Renal pelvis (tissue), 12 donors: ENCODE measurements at places on chromosomes 2 and 18. TPM values are rescaled to one million over a fixed set of nuclear protein-coding genes. Genes with fewer than 3 reads are reported as not detected.

CFAP53 gene
- polyA plus RNA-seq: 4.1 TPM

KCNE4 gene
- 10.7 TPM for polyA plus RNA-seq

TMEM178A gene
- polyA plus RNA-seq: 93.3 TPM

- peak; percentile 3 for DNase-seq
These were observed 10.8 kb upstream of the ERMN start for GRCh38 chr2:157336137-157337010.

GRCh38 chr18:74266161-74266560 lies 25.6 kb downstream of the CYB5A start:
- no peak for DNase-seq

DNA sequence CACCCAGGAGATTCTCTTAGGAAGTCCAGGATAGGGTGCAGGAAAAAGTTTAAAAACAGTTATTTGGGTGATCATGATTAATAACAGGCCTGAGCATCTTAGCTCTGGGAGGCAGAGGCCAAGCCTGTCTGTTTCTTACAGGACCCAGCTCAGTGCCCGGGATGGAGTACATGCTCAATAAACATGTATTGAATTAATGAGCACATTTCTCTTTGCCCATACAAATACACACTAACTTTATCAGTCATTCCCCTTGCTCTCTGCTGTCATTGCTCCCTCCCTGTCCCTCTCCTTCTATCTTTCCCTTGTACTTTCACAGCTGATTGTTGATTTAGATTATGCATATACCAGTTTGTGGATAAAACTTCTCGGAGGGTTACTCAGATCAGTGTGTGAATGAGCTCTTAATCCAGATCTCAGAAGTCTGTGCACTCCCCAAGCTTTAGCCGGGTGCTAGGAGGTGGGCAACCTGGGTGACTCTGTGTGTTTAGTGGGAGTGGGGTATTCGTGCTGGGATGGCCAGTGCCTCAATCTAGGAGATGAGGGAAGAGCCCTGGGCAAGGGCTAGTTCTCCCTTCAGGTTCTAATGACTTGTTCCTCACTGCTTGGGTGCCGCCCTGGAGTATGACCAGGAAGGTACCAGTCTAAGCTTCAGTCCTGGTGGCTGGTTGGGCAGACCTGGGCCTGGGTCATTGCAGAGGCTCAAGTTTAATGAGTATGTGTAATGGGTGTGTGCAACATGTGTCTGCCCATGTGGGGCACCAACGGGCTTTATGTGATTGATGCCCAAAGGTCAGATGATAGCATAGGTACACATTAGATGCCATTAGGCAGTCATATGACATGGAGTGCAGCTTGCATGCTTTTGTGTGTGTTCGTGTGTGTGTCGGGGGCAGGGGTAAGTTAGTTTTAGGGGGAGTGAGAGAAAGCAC lies 10.6 kb downstream of the EMX1 start:
- DNase-seq: no peak

- DNase-seq: no peak
These were observed 9.5 kb downstream of the ALKAL2 start for GRCh38 chr2:278312-278926.

GRCh38 chr2:74742471-74742870 lies 88.4 kb downstream of the SEMA4F start:
- DNase-seq: no peak

GRCh38 chr2:149388120-149388816 lies 57.9 kb downstream of the LYPD6 start:
- no peak for DNase-seq

GRCh38 chr2:179302764-179303571 lies 38.3 kb upstream of the SESTD1 start:
- no peak for DNase-seq

GRCh38 chr2:15940661-15941480 lies 521 bp downstream of the MYCN start:
- DNase-seq: no peak

- DNase-seq: no peak
These were observed 152.6 kb upstream of the PELI1 start for GRCh38 chr2:64296695-64297346.
